ENCODE measurements at places on chromosomes 7 and 10. TPM values are rescaled to one million over a fixed set of nuclear protein-coding genes. Genes with fewer than 3 reads are reported as not detected.

DNA sequence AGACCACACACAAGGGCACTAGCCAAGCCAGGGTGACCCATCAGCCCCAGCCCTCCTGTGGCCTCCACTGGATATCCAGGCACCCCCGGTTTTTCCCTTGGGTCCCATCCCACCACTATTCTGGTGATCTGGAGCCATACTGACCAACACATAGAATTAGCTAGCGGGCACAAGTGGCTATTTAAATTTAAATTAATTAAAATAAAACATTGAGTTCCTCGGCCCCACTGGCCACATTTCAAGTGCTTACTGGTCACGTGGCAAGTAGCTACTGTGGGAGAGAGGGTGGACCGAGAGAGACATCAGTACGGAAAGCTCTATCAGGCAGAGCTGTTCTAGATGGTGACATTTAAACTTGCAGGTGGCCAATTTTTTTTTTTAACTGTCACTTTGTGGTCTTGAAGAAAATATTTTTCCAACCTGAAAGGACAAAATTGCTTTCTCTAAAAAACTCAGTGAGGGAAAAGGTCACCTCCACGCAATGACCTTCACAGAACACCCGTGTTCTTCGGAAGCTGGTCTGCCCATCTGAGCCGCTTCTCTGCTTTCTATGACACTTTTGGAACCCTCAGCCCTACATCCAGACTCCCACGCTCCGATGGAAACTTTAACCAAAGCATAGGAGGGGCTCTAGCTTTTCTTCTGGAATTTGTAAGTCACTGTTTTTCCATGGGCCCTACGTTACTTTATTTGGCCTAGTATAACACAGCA lies 30.0 kb downstream of the HIPK2 start:
- no peak overlapping the region for H3K4me3 ChIP-seq
- H3K27ac ChIP-seq, result no peak overlapping the region
- H3K36me3 ChIP-seq, result no peaks in the 10 kb centered on the region
- no peak for DNase-seq
- H3K27me3 ChIP-seq, result no peaks in the 10 kb centered on the region

DNA sequence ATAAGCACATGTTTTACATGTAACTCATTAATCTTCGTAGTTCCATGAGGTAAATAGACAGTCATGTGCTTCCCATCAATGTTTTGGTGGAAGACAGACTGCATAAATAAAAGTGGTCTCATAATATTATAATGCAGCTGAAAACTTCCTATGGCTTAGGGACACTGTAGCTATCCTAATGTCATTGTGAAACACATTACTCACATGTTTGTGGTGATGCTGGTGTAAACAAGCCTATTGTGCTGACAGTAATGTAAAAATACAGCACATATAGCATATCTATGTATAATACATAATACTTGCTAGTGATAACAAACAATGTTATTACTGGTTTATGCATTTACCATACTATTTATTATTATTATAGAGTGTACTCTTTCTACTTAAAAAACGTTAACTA lies 37.2 kb upstream of the PLXDC2 start:
- H3K27me3 ChIP-seq, result no peaks in the 10 kb centered on the region
- no peak overlapping the region for H3K4me3 ChIP-seq
- no peaks in the 10 kb centered on the region for H3K4me1 ChIP-seq
- H3K36me3 ChIP-seq, result no peaks in the 10 kb centered on the region

MEIG1 gene
- not detected for total RNA-seq

DNA sequence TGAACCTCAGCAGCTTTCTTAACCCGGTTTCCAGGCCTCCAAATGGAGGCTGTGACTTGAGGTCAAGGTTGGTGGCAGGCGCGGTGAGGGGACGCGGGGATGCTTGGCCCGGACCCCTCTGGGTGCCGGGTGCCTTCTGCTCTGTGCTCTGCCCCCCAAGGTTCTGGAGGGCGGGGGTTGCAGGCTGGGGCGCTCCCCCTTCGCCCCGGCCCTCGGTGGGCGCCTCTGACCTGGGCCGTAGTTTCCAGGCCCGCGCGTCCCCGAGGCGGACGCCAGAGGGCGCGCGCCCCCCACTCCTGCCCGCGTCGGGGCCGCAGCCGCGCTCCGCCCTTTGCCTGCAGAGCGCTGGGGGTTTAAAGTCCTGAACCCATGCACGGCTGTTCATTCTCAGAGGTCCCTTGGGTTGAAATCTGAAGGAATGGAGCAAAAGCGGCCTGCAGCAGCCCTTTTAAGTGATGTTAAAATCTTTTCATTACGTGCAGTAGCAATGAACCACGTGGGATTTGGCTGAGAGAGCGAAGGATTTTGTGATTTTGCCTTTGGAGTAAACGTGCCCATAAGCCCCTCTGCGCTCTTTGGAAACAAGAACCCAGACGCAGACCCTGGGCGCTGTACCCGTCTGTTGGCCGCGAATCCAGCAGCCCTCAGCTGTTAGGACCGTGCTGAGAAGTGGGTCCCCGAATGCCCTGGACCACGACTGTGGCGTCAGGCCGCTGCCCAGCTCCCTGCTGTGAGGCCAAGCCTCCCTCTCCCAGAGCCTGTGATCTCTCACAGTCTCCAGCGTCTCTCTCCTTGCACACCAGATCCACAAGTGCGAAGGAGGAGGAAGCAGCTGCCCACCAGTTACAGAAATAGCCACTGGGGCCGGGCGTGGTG lies 135.0 kb downstream of the ACTR3B start:
- peak; percentile 72 for DNase-seq
- H3K27me3 ChIP-seq, result no peaks in the 10 kb centered on the region
- no peak overlapping the region for H3K27ac ChIP-seq
- H3K36me3 ChIP-seq, result no peaks in the 10 kb centered on the region
- no peak overlapping the region for H3K4me3 ChIP-seq

DNA sequence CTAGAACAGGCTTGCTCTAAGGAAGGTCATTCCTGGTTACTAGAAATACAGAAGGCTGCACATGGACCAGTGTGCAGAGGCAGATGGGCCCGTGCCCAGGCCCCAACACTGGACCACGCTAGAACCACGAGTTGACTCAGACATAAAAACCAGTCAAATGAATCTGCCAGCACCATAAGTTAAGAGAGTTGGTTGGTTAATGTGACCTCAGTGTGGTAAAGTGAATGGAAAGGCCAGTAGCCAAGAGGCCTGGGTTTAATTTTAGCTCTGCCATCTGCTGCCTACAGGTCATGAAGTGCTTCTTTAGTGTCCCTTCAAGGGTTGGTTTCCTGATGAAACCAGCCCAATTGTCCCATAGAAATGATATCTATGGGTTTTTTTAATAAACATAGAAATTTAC lies 329.6 kb upstream of the NRP1 start:
- no peak overlapping the region for H3K27ac ChIP-seq
- H3K4me1 ChIP-seq, result no peaks in the 10 kb centered on the region
- no peak for DNase-seq
- no peaks in the 10 kb centered on the region for H3K27me3 ChIP-seq
